ENCODE measurements at places on chromosomes 2 and 18. TPM values are rescaled to one million over a fixed set of nuclear protein-coding genes. Genes with fewer than 3 reads are reported as not detected.

SH3RF3 gene
- 8.9 TPM for polyA plus RNA-seq

DNA sequence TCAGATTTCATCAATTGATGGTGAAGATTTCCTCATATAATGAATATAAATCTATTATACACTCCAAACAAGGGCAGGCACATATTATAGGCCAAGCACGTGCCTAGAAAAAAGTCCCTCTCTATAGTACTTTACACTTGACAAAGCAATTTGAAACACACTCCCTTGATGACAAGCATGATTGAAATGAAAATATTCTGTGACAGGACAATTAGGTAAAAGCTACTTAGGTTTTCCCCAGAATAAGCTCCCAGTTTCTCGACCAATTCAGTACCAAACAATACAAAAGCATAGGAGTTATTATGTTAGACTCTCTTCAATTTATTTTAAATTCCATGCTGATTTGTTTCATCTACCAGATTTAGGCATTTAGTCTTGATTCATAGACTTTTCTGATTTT lies 47.7 kb downstream of the CCDC68 start:
- DNase-seq, result no peak

GRCh38 chr2:240960309-240960970 lies 38.0 kb upstream of the SNED1 start:
- DNase-seq, result peak; percentile 90

GRCh38 chr2:224165901-224166319 lies 126.8 kb upstream of the SERPINE2 start:
- DNase-seq, result no peak

DNA sequence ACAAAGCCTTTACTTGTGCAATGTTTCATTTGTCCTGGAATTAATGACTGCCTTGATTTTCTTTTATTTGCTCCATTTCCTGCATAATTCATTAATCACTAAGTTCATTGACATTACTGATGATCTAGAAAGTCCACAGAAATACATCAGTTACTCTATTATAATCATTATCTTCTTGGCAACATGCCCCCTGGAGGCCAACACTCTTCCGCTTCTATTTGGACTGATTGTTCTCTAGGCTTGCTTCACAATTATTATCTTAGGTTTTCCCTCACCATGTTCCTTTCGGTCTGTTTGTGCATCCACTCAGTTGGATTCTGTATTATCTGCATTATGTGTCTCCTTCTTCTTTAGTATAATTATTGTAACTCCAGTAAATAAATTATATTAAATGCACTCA lies 461.0 kb upstream of the CDH2 start:
- DNase-seq, result no peak

STPG4 gene
- 0.73 TPM for polyA plus RNA-seq

All from right lung (tissue), 10 donors.